ENCODE measurements at places on chromosomes 4 and X. TPM values are rescaled to one million over a fixed set of nuclear protein-coding genes. Genes with fewer than 3 reads are reported as not detected.
A peak's percentile ranks its signal among the peaks of the same experiment; 100 is the strongest.

Gene TEX13B
- not detected for total RNA-seq

Gene KCND1
- total RNA-seq, result 0.25 TPM

- no peak for DNase-seq
Measured at GRCh38 chr4:118102195-118102594, 67.9 kb downstream of the NDST3 start.

GRCh38 chrX:108353452-108353851 lies 84.8 kb downstream of the COL4A6 start:
- DNase-seq, result no peak

- no peak for DNase-seq
Measured at GRCh38 chr4:109177096-109177810, 125.2 kb downstream of the COL25A1 start.

GRCh38 chr4:156705311-156705710 lies 266.3 kb downstream of the PDGFC start:
- DNase-seq, result no peak

Gene DMRTC1
- total RNA-seq, result not detected

DNA sequence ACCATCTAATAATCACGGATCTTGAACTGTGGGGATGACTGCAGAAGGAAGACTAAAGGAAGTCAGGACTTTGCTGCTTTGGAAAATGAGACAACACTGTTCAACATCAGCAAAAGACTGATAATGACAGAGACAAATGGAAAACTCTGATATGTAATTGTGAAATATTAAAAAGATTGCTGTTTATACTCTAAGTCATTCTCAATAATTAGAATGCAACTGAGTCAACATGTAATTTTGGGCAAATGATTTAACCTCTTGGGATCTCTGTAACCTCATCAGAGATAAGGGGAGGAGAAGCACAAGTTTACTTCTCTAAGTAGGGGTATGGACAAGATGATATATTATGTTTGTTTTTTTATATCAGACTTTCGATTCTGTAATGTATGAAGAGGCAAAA lies 121.9 kb downstream of the GASK1B start:
- DNase-seq, result no peak

DNA sequence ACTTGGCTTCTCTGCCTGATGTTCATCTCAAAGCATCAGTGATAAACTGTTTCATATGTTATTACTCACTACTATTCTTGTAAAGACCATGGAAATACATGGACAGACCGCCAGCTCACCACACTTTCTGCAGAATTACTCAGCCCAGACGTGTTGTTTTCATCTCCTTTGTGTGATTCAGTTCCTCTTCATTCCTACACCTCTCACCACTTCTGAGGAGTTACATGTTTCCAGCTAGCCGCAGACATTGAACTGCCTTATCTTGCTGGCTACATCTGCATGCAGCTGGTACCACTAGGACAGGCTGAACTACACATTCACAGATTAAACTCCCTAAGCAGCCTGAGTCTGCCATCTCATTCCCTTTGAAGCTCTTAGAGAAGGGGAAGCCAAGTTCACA lies 443.2 kb upstream of the FGF16 start:
- DNase-seq, result no peak

- DNase-seq, result no peak
Measured at GRCh38 chr4:93605163-93605562, 223.4 kb upstream of the ATOH1 start.

GRCh38 chrX:107731831-107732502 lies 43.6 kb downstream of the TSC22D3 start:
- DNase-seq, result no peak

DNA sequence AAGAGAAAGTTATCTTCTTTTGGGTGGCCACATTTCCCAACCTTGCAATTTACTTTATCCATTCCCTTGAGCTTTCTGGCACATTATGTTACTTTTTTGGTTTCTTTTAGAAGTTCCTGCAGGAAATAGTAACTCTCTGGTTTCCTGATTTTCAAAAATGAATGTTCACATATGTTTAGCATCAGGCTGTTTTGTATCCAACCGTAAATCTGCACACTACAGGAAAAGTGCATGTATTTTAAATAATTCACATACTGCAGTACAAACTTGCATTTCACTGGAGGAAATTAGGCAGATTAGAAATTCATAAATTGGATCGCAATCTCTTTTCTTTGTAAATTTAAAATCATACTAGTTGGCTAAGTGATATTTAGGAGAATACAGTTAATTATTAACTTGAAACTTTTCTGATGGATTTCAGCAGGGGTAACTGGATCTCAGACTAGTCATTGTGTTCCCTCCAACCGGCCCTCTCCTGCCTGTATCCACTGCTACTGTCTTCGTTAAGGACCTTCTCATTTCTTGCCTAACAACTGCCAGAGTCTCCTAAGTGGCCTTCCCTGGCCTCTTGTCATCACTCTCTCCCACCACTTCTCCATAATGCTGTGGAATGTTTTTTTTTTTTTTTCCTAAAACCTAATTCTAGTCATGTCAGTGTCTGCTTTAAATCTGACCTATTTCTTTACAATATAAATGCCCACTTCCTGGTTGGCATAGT lies 137.2 kb downstream of the UNC5C start:
- DNase-seq, result no peak

- peak; percentile 47 for DNase-seq
Measured at GRCh38 chr4:158169931-158170690, 2.7 kb downstream of the GASK1B start.

Gene NAA11
- total RNA-seq, result not detected

- peak; percentile 98 for DNase-seq
Measured at GRCh38 chrX:386768-387575, at the start of gene PPP2R3B. Gene PPP2R3B (minus strand): TSS chrX:386907. CDS start chrX:386691, 216 bp downstream.

GRCh38 chr4:32000846-32001488 lies 1280.8 kb downstream of the PCDH7 start:
- DNase-seq, result no peak

Gene HAUS3
- total RNA-seq, result 5.8 TPM

Gene TENM3
- 10.3 TPM for total RNA-seq

Gene RNF212
- total RNA-seq, result 0.25 TPM

Gene AFF2
- 0.25 TPM for total RNA-seq

DNA sequence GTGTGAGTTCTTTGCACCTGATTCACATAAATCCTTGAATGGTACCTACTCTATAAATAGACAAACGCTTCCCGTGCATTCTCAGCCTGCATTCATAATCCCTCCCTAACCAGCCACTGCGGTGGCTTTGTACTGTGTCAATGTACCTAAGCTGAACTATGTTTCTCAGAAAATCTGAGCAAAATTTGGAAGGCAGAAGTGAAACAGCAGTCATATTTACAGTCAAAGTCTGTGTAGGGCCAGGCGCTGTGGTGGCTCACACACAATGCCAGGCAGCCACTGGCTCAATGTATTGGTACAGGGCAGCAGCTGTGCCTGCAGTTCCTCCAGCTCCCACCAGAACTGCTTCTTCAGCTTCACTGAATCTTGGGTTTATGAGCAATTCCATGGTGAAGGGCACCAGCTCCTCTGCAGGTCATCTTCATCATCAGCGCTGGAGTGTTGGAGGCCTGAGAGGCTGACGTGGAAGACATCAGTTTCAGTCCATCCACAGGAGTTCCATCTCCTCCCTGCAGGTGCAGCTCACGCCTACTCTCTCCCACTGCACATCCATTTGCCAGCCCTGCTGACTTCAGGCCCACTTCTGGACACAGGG lies 32.3 kb upstream of the IRF2 start:
- no peak for DNase-seq

DNA sequence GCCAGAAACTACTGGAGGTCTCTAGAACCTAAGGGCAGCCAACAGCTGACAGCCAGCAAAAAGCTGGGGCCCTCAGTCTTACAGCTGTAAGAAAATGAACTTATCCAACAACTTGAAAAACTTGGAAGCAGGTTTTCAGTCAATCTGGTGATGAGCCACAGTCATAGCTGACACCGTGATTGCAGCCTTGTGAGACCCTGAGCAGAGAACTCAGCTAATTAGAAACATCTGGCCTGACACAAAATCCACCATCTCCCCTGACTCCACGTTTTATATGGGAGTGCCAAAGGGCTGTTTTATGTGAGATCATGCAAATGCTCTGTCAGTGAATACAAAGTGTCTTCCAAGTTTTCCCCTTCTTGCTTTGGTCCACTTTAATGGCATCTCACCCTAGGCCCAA lies 198.8 kb upstream of the DCAF8L1 start:
- no peak for DNase-seq

GRCh38 chr4:184826691-184827270 lies 1.0 kb upstream of the ACSL1 start:
- DNase-seq, result no peak

Gene MAGEA1
- total RNA-seq, result not detected

DNA sequence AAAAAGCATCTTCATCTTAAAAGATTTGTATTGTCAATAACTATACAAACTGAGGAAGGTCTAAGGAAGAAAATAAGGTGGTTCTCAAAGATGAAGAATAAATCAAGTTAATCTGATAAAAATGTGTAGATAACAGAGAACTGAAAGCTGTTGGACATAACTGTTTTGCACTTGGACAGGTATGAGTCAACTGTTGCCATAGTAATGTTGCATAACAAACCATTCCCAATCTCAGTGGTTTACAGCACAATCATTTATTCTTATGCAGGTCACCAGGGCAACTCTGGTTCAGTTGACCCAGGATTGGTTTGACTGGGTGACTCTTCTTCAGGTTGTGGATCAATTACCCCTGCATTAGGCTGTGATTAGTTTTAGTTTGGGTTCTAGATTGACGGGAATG lies 2197.7 kb downstream of the ARAP2 start:
- DNase-seq, result no peak

Gene NPY2R
- not detected for total RNA-seq

Gene PPP1R3F
- 3.2 TPM for total RNA-seq

- no peak for DNase-seq
Measured at GRCh38 chrX:42127563-42127962, 204.2 kb upstream of the CASK start.

- no peak for DNase-seq
Measured at GRCh38 chrX:6660567-6661264, 125.8 kb upstream of the VCX3A start.

- no peak for DNase-seq
Measured at GRCh38 chrX:17465201-17465600, 90.2 kb downstream of the NHS start.

GRCh38 chr4:40789031-40789430 lies 39.3 kb downstream of the NSUN7 start:
- no peak for DNase-seq

DNA sequence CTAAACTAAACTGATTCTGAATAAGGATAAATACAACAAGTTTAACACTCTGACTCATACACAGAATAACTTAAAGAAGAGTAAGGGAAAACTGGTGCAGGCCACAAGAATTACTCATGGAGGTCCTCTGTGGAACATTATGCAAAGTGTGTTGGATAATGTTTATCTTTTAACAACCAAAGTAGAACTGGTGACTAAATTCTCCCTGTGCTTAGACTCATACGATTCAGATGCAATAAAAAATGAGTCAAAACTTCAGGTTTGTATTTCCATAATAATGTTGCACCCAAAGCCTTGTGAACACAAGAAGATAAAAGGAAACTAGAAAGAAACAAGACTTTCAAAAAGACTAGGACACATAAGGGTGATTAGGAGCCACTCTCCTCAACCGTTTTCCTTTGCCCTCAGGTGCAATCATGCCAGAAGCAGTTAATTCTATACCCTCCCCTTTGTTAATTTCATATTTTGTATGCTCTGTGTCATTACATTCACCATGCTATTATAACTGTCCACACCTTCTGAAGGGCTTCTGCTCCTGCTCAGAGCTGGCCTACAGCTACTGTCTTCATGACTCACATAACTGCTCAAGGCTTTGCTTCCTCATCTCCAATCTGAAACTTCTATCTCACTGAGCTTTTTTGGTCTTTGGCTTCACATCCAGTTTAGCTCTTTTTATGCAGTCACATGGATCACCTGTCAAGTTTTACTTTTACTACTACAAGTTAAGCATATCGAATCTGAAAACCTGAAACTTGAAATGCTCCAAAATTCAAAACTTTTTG lies 60.2 kb downstream of the KCNIP4 start:
- no peak for DNase-seq

Gene ZNF711
- 3.5 TPM for total RNA-seq

DNA sequence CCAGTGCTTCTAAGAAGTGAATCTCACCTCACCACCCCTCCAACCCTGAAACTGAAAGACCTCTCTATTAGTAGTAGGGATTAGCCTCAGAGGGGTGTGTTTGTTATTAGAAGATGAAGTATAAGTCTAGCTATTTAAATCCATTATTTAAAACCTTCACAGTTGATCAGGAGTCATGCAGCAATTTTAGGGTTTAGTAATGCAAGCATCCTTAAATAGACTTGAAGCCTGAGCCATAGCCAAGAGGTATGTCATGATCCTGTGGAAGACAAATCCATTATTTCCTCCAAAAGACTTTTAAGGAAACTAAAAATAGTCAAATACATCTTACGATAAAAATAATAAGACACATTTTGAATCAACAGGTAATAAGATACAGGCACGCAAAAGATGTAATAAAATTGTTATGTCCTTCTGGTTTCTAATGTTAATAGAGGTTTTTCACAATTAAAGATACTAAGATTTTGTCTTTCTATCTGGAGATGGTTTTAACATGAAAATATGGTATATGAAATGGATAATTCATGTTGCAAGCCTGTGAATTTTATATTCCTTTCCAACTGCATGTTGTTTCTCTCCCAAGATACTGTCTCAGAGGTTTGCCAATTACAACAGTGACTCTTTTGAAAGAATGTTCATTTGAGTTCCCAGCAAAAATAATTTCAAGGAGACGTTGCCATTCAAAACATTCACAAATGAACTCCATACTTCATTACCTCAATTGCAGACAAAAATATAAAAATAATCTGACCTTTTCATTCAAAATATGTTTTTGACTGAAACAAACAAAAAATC lies 68.0 kb downstream of the LUZP4 start:
- no peak for DNase-seq

Gene RAB39B
- total RNA-seq, result 0.13 TPM

GRCh38 chr4:119271361-119272085 lies 50.4 kb downstream of the FABP2 start:
- DNase-seq, result peak; percentile 77

- DNase-seq, result no peak
Measured at GRCh38 chr4:170202721-170203120, 113.0 kb upstream of the AADAT start.

Gene TAF7L
- 0.13 TPM for total RNA-seq

GRCh38 chr4:139666735-139667281 lies 1.2 kb downstream of the MGST2 start:
- no peak for DNase-seq

- DNase-seq, result no peak
Measured at GRCh38 chr4:77031544-77031943, 44.2 kb downstream of the CCNI start.

- DNase-seq, result no peak
Measured at GRCh38 chr4:173056710-173057109, 111.9 kb upstream of the GALNT7 start.

Gene MAGEA6
- total RNA-seq, result not detected

- DNase-seq, result no peak
Measured at GRCh38 chr4:101321481-101322042, 25.8 kb downstream of the PPP3CA start.

GRCh38 chrX:8743126-8743732 lies 11.3 kb upstream of the ANOS1 start:
- DNase-seq, result no peak
